ENCODE measurements at places on chromosomes 7 and 10.

DNA sequence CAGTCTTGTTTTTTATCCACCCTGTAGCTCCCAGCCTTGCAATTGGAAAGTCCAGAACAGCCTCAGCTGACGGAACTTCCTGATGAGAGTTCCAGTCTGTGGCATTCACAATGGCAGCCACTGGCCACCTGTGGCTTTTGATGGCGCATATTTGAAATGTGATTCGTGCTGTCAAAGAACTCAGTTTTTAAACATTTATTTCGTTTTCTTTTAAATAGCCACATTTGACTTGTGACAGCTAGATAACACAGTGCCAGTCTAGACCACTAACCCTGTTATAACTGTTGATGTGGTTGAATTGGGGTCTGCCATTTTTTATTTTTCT, 97.3 kb downstream of the INPP5A start:
- no peak for DNase-seq

DNA sequence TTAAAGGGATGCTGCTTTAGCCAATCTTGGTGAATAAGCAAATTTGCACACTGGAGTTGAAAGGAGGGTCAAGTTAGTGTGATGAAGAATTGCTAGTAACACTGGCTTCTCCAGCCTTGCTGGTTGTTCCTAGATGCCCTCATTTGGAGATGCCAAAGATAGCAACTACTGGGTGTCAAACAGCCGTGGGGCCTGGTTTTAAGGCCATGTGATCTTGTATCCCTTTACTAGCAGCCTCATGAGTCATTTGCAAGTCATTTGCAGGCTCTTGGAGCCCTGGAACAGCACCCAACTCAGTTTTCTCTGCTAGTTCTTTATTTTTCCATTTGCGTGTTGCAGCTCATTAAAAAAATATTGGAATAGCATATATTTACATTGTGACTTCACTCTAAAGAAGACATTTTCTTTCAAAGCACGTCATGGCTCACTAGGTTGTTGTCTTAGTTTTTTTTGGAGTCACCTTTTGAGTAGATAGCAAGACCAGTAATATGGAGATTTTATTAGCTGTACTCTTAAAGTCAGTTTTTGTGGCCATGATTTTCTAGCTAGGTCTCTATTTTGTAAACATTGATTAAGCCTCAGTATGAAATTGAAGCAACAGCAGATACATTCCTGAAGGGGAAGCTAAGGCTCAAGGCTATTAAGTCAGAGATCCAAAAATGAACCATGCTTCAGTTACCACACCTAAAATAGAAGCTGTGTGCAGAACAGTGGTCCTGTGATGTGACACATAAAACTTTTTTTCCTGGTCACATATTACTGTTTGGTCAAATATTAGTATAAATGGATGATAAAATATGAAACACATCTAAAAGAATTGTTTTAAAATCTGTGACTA, 1.3 kb downstream of the LSMEM1 start:
- DNase-seq: peak; percentile 96

DNA sequence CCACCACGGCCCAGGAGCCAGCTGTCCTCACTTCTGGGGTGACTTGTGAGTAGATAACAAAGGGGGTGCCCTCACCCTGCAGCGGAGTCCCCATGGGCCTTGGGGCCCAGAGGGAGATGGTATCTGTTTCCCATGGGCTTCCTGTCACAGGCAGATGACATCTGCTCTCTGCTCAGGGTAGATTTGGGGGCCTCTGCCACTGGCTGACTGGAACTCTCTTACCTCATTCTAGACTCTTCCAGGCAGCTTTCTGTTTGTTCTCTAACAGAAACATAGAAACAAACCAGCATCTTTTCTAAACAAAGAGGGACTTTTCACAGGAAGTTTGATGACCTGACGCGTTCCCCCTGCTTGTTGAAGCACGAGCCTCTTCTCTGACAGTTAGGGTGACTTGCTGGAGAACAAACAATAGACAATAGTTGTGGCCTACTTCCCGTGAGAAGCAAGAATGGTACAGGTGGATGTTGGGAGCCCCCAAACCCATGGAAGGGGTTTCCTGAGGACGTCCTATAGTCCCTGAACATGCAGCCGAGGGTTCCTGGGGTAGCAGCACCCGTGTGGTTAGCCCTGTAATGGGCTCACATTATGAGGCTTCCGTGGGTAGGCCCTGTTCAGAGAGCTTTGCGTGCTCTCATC, 61.6 kb downstream of the GRK5 start:
- no peak for DNase-seq

DNA sequence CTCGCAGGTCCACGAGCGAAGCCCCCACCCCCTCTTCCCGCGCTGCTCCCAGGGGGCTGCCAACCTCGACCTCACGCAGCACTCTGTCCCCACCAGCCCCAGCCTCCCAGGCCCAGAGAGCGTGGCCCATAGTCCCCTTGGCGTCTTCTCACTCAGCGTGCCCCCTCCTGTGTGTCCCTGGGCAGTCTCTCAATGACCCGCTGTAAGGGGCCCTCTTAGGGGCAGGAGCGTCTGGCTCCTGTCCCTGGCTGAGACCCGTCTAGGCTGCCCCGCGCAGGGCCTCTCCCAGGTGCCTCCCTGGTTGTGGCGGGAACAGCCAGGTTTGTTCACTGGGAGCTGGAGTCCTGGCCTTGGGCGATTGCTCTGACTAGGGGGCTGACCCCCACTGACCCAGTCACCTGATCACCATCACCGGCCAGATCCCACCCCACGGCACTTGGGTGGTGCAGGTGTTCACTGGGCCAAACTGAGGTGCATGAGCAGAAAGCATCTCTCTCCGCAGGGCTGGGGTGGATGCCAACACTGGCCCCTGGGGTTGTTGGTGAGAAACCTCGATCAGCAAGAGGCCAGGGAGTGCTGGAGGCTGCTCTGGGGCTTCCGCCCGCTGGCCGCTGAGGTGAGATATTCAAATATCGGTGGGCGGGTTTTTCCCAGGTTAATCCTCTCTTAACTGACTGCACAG, 12.6 kb upstream of the WDFY4 start:
- DNase-seq: no peak

DNA sequence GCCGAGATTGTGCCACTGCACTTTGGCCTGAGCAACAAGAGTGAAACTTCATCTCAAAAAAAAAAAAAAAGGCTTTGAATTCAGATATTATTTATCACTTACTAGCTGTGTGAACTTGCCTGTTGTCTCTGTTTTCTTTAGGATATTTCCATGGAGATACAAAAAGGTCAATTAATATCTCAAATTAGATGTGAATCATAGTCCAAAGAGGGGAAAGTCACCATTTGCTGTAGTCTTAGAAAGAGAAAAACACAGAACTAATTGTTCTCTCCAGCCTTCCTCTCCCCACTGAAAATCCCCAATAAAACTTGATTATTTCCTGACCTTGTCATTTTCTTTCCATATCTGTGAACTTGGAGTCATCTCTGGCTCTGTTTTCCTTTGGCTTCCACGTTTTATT, 21.2 kb downstream of the HEPACAM2 start:
- no peak for DNase-seq

GRCh38 chr10:72068901-72069446, 19.4 kb downstream of the SPOCK2 start:
- DNase-seq: no peak

- no peak for DNase-seq
These were observed 110.4 kb downstream of the NRCAM start for GRCh38 chr7:108345710-108346336.

- DNase-seq: no peak
These were observed 323.7 kb upstream of the KLF6 start for GRCh38 chr10:4108693-4109092.

- DNase-seq: no peak
These were observed 60.9 kb upstream of the ADRB1 start for GRCh38 chr10:113982769-113983168.

GRCh38 chr7:157703534-157704195, 366.9 kb downstream of the DNAJB6 start:
- DNase-seq: no peak

DNA sequence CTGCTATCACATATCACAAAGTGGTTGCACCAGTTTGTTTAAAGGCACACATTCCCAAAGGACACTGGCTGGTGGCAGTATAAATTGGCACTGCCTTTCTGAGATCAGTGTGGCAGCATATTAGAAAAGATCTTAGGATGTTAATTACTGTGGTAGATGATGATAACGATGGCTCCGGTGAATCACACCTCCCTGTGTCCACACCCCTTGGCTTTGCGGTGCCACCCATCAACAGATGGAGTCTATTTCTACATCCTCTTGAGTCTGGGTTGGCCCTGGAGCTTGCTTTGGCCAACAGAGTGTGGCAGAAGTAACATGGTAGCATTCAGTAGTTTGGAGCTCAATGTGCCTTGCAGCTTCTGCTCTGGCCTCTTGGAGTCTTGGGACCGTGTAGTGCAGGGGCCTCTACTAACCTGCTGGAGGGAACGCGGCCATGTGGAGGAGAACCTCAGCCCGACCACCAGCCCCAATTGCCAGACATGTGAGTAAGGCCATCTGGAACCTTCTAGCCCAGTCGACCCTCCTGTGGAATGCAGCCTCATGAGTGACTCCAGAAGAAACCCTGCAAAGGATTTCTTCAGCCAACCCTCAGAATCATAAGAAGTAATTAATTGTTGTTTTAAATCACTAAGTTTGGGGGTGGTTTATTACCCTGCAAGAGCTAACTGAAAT, 27.2 kb upstream of the PLEKHA1 start:
- DNase-seq: no peak

DNA sequence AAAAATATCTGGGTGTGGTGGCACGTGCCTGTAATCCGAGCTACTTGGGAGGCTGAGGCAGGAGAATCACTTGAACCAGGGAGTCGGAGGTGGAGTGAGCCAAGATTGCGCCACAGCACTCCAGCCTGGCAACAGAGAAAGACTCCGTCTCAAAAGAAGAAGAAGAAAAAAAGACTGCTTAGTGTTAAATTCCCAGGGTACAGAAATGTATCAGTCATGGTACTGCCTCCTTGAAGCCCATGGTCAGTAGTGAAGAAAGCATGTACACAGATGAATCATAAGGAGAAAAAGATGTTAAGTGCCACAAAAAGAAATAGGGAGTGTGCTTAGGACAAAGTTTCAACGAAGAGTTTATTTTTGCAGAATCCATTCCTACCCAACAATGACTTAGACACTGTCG, 62.5 kb upstream of the KMT2E start:
- no peak for DNase-seq

GRCh38 chr7:2487586-2488271, 11.5 kb upstream of the GRIFIN start:
- no peak for DNase-seq
